ENCODE measurements at places on chromosomes 2 and 18.

GRCh38 chr2:241914542-241914941, 45.0 kb downstream of the RTP5 start:
- no peak for DNase-seq

GRCh38 chr2:28648147-28648546, 103.5 kb upstream of the PPP1CB start:
- DNase-seq = no peak

DNA sequence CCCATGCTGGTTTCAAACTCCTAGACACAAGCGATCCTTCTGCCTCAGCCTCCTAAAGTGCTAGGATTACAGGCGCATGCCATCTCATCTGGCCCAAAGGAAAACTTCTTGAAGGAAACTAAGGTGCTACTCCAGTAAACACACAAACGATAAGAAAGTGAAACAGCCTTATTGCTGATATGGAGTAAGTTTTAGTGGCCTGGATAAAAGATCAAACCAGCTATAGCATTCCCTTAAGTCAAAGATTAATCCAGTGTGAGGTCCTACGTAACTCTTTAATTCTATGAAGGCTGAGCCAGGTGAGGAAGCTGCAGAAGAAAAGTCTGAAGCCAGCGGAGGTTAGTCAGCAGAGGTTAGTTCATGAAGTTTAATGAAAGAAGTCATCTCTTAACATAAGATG, 40.8 kb upstream of the POTEE start:
- DNase-seq = no peak

DNA sequence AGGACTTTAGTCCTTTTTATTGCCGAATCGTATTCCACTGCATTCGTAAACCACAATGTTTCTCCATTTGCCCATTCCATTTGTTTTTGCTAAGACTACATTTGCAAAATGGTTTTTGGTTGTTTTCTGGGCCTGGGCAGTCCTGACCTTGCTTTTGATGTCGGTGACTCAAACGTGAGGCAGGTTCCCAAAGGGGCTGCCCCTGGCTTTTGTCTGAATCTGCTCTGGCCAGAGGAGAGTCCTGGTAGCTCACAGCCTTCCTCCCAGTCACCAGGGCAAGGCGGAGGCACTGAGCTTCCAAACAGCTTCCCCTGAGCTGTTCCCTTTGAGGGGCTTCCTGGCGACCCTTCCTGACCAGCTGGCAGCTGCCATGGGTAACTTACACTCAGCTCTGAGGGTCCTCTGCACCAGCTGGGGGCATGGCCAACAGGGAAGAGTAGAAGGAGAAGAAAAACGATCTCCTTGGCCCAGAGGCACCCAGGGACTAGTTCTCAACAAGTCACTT, 47.8 kb downstream of the EDAR start:
- no peak for DNase-seq

- no peak for DNase-seq
These were observed 1208.4 kb downstream of the DPP10 start for GRCh38 chr2:115650827-115651226.

- DNase-seq = no peak
These were observed 84.3 kb downstream of the ASB1 start for GRCh38 chr2:238510911-238511613.

All from stimulated activated CD4-positive, alpha-beta T cell treated with anti-CD3 and anti-CD28 coated beads, Interleukin-15, amount 100 ng/mL, for 48 hours (primary cell).